ENCODE measurements at places on chromosomes 4 and X.

- no peak for DNase-seq
These were observed 91.6 kb downstream of the NYX start for GRCh38 chrX:41538707-41539106.

GRCh38 chrX:56764975-56765791 lies 36.1 kb downstream of the NBDY start:
- peak; percentile 33 for DNase-seq

DNA sequence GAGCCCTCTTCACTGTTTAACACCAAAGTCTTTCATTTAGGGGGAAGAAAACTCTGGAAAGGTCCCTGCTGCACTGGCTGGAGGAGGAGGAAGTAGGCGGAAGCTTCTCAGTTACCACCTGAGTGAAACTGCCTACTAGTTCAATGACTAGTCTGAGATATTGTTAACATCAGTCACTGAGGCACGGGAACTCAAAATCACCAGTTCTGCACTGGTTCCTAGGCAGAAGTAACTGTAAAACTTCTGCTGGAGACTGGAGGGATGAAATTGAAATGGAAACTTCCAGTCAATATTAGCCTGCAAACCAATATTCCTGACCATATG lies 178.3 kb downstream of the SNCA start:
- no peak for DNase-seq

GRCh38 chr4:133465022-133465421 lies 315.9 kb downstream of the PCDH10 start:
- DNase-seq = no peak

GRCh38 chr4:337932-338758 lies 531 bp downstream of the ZNF141 start:
- DNase-seq = peak; percentile 45

All from CD4-positive, alpha-beta T cell treated with Interleukin-1 beta for 1 hour (primary cell).